ENCODE measurements at places on chromosomes 16 and 17.

DNA sequence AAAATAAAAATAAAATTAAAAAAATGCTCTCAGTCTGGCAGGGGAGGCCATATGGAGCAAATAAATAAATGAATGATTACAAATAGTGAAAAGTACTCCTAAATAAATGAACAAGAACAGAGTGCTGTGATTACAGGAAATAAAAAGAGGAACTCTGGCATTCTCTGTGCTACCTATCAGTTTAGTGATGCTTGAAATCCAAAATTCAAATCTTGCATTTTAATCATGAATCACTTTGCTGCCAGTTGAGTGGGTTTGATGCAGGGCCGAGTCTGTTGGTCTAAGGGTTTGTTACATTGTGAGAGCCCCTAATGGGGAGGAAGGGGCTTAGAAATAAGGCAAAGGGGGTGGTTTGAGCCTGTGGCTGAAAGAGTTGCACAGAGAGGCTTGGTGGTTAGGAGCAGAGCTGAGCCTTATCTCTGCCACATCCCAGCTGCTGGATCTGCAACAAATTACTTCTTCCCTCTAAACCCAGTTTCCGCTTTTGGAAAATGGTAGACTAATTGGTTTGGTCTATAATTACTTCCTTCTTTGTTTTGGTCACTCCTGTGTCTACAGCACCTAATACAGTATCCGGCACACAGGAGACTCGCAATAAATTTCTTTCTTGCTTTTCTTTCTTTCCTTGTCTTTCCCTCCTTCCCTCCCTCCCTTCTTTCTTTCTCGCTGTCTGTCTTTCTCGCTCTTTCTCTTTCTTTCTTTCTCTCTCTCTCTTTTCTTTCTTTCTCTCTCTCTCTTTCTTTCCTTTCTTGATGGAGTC, 6.3 kb upstream of the ABCC1 start:
- no peak for DNase-seq

DNA sequence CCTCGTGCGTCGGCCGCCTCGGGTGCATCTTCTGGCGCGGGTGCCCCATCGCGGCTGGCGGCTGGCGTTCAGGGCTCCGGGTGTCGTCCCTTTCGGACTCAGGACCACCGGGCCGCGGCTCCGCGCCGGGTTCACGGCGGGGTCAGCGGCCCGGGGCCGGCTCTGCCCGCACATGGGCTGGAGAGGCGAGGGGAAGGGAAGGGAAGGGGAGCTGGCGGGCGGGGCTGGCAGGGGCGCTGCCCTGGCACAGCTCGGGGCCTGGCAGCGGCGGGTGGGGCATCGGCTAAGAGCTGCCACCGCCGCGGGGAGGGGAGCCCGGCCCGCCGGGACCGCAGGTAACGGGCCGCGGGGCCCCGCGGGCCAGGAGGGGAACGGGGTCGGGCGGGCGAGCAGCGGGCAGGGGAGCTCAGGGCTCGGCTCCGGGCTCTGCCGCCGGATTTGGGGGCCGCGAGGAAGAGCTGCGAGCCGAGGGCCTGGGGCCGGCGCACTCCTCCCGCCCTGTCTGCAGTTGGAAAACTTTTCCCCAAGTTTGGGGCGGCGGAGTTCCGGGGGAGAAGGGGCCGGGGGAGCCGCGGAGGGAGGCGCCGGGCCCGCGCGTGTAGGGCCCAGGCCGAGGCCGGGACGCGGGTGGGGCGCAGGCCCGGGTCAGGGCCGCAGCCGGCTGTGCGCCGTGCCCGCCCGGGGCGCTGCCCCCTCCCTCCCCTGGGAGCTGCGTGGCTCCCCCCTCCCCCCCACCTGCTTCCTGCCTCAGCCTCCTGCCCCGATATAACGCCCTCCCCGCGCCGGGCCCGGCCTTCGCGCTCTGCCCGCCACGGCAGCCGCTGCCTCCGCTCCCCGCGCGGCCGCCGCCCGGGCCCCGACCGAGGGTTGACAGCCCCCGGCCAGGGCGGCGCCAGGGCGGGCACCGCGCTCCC, 646 bp downstream of the HIC1 start:
- no peak for DNase-seq

- no peak for DNase-seq
Observed at GRCh38 chr16:29963021-29963743, 1.3 kb downstream of the TMEM219 start.

- DNase-seq: no peak
Observed at GRCh38 chr17:10879190-10879836, 41.4 kb upstream of the PIRT start.

DNA sequence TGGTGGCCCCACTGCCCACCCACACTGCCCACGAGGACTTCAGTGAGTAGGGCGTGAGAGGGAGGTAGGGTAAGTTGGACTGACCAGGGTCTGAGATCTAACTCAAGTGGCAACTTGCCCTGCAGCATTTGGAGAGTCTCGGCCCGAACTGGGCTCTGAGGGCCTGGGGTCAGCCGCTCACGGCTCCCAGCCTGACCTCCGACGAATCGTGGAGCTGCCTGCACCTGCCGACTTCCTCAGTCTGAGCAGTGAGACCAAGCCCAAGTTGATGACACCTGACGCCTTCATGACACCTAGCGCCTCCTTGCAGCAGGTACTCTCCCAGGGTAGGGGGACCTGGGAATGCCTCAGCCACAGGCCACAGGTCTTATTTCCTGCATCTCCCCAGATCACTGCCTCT, 5.2 kb upstream of the NRN1L start:
- no peak for DNase-seq

DNA sequence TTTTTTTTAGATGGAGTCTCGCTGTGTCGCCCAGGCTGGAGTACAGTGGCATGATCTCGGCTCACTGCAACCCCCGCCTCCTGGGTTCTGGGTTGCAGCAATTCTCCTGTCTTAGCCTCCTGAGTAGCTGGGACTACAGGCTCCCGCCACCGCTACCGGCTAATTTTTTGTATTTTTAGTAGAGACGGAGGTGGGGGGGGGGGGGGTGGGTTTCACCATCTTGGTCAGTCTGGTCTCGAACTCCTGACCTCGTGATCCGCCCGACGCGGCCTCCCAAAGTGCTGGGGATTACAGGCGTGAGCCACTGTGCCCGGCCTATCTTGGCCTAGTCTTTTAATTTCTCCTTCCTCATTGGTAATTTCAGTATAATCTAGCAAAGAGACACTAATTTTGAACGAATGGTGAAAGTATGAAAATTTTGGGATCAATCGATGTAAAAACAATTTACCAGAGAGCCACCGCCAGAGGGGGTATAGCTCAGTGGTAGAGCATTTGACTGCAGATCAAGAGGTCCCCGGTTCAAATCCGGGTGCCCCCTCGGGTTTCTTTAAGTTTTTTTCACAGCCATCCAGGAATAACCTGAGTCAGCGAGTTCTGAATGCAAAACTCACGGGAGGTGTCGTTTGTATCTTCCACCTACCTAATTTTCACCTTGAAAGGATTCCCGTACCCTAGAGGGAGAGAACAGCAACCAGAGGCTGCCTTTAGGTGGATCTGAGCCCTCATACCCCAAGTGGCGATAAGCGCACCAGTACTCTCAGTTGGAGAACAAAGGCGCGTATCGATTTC, 2.5 kb upstream of the LASP1 start:
- DNase-seq: peak; percentile 70

GRCh38 chr16:985646-986400, 4.3 kb downstream of the SOX8 start:
- DNase-seq: no peak

GRCh38 chr17:19533718-19534561, at the start of gene SLC47A1:
SLC47A1 (plus strand) TSS chr17:19533854; CDS start chr17:19533940, 86 bp downstream.
- no peak for DNase-seq

DNA sequence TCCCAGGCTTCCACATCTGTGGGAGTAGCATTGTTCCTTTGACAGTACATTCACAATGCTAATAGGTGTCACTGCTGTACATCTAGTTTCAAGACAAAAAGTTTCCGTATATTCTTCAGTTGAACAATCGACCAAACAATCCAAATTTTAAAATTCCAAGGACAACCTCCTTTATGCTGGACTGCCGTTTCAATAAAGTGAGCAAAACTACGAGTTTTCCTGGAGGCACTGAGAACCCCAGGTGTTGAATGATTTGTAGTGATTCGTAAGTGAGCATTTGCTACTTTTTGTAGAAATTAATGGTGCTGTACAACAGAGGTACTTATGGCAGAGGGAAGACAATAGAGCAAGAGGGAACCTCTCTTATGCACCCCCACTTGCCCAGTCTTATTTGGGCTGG, 71.2 kb upstream of the NACA2 start:
- no peak for DNase-seq

DNA sequence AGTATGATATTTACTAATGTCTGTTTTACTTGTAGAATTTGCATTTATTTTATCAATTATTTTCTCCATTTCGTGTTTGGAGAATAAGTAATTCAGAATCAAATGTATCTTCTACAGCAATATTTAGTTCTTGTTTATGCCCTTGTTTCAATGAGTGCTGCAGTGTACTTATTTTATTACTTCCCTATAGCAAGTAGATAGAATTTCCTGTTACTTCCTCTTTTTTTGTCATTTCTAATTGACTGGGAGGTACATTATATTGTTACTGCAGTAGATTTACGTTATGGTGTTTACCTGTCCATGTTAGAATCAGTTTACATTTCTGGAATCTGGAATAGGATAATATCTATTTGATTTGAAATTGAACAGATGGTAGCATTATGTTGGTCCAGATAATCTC, 71.2 kb downstream of the OMG start:
- DNase-seq: no peak

DNA sequence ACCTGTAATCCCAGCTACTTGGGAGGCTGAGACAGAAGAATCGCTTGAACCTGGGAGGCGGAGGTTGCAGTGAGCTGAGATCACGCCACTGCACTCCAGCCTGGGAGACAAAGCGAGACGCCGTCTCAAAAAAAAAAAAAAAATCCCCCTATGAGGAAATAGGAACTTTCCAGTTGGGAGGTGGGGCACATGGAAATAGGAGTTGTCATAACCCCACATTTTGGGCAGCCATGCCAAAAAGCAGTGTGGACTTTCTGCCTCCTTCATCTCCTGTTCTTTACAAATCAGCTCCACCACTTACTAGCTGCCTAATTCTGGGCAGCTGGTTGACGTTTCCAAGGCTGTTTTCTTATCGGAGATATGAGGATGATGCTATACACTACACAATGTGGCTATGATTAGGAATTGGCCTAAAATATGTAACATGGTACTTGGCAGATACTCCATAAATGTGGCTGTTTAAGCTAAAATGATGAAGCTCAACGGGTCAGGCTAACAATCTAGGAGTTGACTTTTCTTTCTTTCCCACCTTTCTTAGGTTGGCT, 21.5 kb upstream of the CCL5 start:
- DNase-seq: no peak

GRCh38 chr16:26963109-26963508, 103.6 kb upstream of the C16orf82 start:
- DNase-seq: peak; percentile 11

DNA sequence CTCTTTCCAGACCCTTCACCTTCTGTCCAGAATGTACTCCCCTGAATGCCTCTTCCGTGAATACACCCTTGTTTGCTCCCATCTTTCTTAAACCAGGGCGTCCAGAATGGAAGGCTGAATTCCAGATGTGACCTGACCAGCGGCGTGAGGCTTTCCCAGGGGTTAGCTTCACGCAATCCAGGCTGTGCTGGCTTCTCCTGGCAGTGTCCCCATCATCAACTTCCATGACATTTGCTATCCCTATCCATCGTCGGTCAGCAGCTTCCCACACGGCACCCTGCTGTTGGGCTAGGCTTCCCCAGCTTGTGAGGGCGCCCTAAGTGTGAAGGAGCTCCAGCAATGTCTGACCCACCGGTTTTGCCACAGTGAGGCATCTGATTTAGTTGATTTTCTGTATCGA, 339.8 kb upstream of the TNRC6C start:
- no peak for DNase-seq

- no peak for DNase-seq
Observed at GRCh38 chr17:45143767-45144198, 4.5 kb upstream of the HEXIM1 start.

GRCh38 chr17:27660436-27660835, 29.4 kb downstream of the LGALS9 start:
- DNase-seq: no peak

DNA sequence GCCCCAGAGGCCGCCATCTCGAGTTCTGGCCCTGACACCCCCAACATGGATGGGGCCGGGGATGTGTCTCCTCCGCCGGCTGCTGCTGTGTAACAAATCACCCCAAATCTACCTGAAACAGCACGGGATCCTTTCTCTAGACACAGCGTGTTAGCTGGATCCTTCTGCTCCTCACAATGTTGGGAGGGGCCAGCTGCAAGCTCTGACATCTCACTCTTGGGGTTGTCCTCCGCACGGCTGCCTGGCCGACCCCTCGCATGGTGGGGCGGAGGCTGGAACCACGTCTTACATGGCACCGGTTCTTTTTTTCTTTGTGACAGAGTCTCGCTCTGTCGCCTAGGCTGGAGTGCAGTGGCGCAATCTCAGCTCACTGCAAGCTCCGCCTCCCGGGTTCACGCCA, 11.6 kb upstream of the DEF8 start:
- DNase-seq: no peak

- DNase-seq: no peak
Observed at GRCh38 chr16:85926370-85926769, 27.4 kb downstream of the IRF8 start.

- DNase-seq: no peak
Observed at GRCh38 chr17:50238601-50239280, 35.5 kb upstream of the TMEM92 start.

DNA sequence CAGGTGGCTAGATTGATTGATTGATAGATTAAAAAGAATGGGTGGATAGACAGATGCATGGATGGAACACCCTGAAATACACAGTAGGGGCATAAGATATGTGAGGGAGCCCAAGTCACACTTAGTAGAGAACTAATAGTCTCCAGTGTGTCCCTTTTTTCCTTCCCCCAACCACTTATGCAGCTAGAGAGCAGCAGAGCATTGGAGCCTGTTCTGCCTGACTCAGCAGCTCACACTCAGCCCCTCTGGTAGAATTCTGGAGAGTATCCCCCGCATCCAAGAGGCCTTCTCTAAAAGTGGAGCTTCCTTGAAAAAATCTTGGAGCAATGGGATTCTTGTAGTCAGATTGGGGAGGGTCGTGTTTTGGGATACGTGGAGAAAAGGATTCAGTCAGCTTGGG, 20.5 kb upstream of the GPR139 start:
- DNase-seq: no peak

GRCh38 chr17:55254375-55254774, 10.4 kb upstream of the HLF start:
- no peak for DNase-seq

DNA sequence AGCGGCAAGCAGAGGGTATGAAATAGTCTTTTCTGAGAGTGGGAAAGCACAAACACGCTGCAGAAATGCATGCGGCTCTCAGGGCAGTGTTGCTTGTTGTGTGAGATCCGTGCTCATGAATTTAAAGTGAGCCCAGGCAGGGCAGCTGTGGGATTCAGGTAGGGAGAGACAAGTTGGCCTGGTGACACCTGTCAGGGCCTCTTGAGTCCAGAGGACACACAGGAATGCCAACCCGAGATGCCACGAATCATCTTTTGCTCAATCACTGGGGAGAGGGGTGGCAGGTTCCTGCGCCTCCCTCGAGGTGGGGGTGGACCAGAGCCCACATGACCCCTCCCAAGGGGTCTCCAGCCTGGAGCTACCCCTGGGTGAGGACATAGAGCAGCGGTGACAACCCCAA, 211.9 kb downstream of the GSG1L start:
- DNase-seq: no peak

GRCh38 chr16:54320697-54321340, 34.2 kb upstream of the IRX3 start:
- DNase-seq: no peak

- DNase-seq: no peak
Observed at GRCh38 chr17:8117980-8118768, at the start of gene ALOXE3. ALOXE3 (minus strand) TSS chr17:8118514; CDS start chr17:8117990, 524 bp downstream.

All from stimulated activated CD4-positive, alpha-beta T cell treated with anti-CD3 and anti-CD28 coated beads, Interleukin-4, amount 100 ng/mL, for 48 hours (primary cell).